Fibroblast of pulmonary artery (primary cell): ENCODE measurements at places on chromosomes 2 and 18.
A peak's percentile ranks its signal among the peaks of the same experiment; 100 is the strongest.

DNA sequence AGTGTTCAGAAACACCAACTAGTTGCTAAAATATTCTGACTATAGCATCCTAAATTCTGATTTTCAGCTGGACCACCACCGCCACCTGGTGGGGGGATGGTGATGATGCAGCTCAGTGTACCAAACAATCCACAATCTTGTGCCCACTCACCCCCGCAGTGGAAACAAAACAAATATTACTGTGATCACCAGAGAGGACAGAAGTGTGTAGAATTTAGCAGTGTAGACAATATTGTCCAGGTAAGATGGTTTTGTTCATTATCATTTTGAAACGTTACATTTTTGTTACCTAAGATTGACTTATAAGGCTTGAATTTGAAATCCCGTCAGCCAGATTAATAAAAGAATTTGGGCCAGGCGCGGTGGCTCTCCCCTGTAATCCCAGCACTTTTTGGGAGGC is 31.7 kb upstream of the UBXN4 start:
- peak; percentile 62 for DNase-seq

DNA sequence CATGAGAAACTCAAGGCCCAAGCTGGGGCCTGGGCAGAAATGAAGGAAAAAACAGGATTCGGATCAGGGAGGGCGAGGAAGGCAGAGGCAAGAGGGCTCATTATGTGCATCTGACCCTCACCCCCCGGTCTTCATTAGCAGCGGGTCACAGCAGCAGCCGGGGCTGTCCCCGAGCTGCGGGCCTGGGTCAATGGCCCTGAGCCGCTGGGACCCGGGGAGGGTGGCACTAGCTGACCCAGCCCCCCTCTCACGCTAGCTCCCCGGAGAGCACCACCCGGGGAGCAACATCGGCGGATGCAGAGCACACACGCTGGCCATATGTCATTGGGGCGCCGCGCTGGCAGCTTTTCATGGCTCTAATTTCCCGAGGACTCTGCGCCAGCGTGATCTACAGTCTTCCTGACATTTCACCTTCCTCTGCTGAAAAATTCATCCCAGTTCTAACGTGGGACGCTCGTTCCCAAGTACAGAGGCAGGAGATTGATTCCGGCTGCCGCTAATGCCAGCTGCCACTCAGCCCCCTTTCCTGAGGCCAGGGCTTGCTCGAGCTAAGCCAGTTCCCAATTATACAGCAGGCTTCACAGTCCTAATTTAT is 63.7 kb downstream of the EIPR1 start:
- DNase-seq, result no peak

- DNase-seq, result no peak
Measured at GRCh38 chr2:178009813-178010212, 62.8 kb downstream of the PDE11A start.

DNA sequence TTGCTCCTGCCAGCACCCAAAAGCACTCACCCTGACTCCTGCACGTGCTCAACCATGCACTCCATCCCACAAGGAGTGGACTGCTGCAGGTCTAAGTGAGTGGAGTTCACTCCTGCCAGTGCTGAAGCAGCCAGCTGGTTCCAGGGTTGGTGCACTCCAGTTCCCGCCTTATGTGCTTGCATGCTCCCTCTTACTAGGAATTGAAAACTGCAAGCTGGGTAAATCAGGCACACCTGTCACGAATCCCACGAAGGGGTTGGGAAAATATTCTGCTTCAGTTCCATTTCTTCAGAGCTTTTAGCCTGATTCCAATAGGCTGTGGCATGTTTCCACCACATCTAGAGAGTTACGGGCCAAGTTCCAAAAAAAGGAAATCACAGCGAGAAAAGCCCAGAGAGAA is 1365.5 kb upstream of the CHAC2 start:
- DNase-seq, result no peak

- DNase-seq, result no peak
Measured at GRCh38 chr2:10287761-10288160, 14.9 kb upstream of the HPCAL1 start.

GRCh38 chr2:38274286-38275276 is 102.5 kb downstream of the ATL2 start:
- DNase-seq, result peak; percentile 91

GRCh38 chr2:157158111-157158510 is 99.4 kb upstream of the GALNT5 start:
- peak; percentile 68 for DNase-seq

DNA sequence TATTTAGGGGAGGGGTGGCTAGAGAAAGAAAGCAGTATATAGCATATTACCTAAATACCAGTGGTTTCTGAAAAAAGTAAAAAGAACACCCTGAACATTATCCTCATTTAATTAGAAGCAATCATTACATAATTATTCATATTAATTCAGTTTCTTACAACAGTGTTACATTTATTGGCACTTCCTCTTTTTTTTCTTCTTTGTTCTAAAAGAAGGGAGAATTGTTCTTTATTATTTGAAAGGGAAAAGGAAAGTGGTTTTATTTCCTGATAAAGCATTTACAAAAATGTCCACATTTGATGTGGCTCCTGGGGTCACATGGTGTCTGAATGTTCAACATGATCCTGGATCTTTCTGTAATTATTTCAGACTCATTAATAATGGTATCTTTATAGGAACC is 254.9 kb upstream of the ZEB2 start:
- DNase-seq, result no peak

- DNase-seq, result no peak
Measured at GRCh38 chr2:48414196-48414595, 115.8 kb upstream of the STON1 start.

DNA sequence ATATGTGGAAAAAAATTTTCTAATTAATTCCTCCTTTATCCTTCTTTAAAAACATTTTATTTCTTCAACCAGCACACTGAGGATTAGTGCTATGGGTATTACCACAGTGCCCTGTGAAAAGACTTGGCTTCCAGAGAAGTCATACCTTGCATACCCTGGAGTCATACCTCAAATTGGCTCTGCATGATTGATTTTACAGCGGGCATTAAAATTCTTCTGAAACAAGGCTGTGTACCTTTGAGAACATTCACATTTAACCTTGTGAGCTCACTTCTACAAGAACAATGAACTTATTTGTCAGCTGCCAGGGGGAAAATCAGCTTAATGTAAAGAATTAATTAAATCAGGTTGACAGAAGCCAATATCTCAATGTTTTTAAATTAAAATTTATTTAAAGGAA is 44.6 kb downstream of the SLC35F5 start:
- DNase-seq, result no peak

DNA sequence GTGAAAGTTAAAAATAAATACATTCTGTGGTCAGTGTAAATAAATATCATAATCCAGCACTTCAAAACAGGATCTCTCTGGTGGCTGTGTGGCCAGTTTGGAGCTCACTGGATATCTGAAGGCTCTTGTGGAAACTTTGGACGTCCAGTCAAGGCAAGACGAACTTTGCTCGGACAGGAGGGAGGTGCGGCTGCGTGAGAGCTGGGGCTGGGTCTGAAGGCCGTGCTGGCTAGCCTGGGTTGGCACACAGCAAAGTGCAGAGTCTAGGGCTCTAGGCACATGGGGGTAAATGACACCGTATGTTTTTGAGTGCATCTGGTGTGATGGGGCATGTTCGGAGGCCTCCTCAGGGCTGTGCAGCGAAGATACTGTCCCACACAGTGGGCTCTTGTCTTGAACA is 78.9 kb upstream of the TXNDC2 start:
- DNase-seq, result no peak

- no peak for DNase-seq
Measured at GRCh38 chr2:58669998-58670397, 428.9 kb upstream of the FANCL start.

GRCh38 chr2:154133823-154134222 is 262.1 kb downstream of the GALNT13 start:
- DNase-seq, result peak; percentile 23

- DNase-seq, result no peak
Measured at GRCh38 chr2:224958873-224959272, 83.4 kb downstream of the DOCK10 start.

DNA sequence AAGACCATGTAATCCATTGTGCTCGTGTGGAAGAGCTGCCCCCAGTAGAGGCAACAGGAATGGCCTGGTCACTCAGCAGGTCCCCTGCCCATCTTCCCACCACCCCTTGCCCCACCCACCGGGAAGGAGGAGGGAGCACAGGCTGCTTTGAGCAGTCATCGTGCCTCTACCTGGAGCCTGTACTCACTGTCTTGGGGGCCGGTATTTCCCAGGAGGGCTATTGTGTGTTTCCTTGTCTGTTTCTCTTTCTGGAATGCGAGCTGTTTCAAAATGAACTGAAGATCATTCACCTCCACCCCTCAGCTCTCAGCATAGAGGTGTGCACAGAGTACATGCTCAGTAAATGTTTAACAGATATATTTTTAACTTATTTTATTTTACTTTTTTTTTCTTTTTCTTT is 7.7 kb upstream of the AMMECR1L start:
- DNase-seq, result no peak

GRCh38 chr2:239106966-239107365 is 259.1 kb downstream of the TWIST2 start:
- DNase-seq, result no peak

DNA sequence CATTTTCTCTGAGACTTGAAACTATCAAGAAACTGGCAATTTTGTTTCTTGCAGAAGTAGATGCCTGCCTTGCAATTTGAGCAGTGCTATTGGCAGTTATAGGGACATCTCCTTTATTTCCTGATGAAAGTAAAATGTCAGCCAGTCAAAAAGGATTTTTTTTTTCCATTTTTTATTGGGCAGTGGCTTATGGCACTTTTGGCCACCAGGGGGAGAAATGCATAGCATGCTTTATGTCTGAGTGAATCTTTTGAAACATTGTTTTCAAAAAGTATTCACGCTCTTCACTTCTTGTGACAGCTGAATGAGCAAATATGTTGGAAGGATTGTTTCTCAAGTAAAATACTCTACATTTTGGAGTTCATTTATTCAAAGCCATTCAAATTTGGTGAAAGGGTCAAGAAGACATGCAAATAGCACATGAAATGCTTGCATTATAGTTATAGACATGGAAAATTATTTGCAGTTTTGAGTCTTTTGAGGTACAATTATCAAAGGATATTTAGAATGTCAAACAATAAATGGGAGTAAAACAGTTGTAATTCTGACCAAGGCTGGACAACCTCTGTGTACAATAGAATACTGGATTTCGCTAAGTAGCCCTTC is 491.0 kb downstream of the CDH2 start:
- peak; percentile 73 for DNase-seq

DNA sequence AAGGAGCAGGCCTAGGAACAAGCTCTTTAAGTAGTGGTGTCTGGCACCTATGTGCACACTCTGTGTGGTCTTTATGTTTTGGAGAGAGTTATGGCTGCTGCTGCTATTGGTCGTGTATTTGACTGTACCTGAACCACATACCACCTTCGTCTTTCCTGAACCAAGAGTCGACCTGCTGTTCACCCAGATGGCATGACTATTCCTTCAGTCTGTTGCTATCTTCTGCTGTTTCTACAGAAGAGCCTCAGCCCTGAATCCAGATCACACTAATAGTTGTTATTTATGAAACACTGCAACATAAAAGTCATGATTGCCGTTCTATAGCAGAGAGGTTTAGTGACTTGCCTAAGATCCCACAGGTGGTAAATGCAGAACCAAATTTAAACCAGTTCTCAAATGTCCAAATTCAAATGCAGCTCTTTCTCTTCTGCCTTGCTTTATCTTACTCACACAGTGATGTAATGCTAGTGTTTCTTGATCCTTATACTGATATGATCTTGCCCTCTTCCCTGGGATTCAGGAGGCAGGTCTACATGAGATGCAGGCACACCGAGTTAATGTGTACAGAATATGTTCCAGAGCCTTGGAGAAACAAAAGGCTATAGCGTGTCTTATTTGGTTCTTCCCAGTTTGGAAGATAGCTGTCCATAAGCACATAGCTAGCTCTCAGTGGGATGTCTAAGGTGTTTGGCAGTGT is 122.1 kb upstream of the FOSL2 start:
- no peak for DNase-seq

GRCh38 chr2:10132996-10133647 is 10.6 kb downstream of the RRM2 start:
- DNase-seq, result no peak

DNA sequence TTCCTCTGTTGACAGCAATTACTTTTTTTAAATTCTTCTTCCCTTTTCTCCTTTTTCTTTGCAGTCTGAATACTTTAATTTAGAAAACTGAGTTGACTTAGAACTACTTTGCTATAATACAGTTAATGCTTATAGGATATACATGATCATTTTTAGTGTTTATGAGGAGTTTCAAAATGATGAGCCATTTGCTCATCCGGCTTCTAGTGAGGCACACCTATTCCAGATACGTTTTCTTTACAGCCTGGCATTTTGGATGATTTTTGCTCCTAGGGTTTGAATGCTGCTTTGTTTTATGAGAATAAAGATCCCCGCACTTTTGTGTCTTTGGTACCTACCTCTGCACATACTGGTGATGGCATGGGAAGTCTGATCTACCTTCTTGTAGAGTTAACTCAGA is 52.8 kb downstream of the EIF5B start:
- no peak for DNase-seq
